Effector CD8-positive, alpha-beta T cell (primary cell): ENCODE measurements at places on chromosomes 1 and 21.

DNA sequence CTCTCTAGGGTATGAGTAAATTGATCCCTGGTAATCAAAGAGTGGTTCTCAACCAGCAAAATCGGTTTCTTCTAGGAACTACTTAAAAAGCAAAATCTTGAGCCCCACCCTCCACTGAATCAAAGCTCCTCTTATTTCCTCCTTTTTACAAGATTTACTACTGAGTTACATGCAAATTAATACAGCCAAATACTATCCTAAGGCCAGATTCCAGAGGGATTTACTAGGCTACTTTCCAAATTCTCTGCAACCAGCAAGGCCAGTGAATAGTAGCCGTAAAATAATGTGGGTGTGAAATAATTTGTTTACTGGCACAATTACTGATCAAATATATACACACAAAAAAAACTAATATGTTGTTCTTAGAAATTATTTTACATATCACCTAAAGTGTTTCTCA lies 1583.8 kb downstream of the NCAM2 start:
- no peak for DNase-seq

DNA sequence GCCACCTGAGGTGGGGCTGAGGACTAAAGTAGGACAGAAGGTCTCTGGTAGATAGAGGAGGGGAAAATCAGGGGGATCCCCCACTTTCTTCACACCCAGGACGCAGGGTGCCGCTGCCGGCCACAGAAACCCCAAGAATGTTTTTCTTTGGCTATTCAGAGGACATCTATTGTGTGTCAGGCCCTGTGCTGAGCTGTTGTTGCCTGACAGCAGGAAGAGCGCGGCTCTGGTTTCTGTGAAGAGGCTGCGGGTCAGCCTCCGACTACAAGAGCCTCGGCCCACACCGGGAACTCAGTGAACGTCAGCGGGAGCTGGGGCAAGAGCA lies 407 bp upstream of the PIGV start:
- DNase-seq = no peak

- no peak for DNase-seq
Measured at GRCh38 chr1:84997667-84998600, 1.0 kb upstream of the MCOLN2 start.

- no peak for DNase-seq
Measured at GRCh38 chr1:51583532-51583931, 33.4 kb upstream of the OSBPL9 start.

GRCh38 chr1:10787286-10787685 lies 9.2 kb downstream of the CASZ1 start:
- DNase-seq = no peak

- DNase-seq = no peak
Measured at GRCh38 chr1:55612988-55613387, 397.8 kb upstream of the USP24 start.

DNA sequence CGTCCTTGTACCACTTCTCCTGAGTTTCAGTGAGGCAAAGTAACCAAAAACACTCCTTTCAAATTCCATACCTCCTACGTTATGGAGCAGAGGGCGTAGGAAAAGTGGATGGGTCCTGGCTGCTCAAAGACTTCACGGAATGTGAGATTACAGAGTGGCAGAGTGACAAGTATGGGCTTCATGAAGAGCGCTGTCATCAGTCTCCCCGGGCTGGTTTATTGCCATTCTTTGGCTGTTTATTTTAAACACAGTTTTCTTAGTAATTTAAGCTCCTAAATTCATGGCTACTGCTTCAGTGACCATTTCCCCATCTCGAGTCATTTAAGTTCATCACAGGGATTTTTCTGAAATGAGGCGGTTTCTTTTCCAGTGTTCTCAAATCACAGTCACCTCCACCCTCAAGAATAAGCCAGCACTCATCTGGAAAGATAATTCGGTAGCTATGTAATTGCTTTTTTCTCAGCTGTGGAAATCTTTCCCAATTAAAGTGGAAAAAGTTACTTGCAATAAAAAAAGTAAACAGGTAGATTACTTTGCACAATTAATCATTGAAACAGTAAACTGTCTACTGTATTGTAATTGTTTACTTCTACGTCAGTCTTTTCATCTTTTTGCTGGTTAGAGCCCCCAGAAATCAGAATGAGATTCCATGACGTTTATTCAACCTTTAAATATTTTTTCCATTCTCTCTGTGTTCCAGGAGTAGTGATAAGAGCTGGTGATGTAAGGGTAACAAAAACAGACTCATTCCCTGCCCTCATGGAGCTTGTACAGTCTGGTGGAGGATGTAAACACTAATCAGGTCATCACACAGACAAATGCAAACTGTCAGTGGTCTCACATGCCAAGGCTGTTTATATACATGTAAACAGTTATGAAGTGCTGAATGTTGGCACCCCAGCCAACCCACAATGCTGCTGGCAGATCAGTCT lies 3.0 kb upstream of the SMYD2 start:
- DNase-seq = no peak

DNA sequence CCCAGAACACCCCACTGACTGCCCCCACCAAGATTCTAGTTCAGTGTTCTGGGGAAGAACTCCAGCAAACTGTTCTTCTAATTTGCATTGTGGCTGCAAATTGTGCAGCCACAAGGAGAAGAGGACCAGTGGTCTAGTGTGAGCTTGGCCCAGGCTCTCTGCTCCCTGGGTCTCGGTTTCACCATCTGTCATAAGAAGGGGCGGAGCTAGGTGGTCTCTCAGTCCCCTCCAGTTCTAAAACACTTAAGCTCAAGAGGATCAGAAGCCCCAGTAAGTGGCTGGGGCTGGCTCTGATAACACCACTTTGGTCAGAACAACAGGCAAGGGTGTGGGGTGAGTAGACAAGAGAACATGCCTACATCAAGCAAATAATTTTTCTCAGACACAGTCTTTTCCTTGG lies 99.9 kb downstream of the BEND5 start:
- DNase-seq = no peak
